ENCODE measurements at places on chromosomes 1 and 21. TPM values are rescaled to one million over a fixed set of nuclear protein-coding genes. Genes with fewer than 3 reads are reported as not detected.

DNA sequence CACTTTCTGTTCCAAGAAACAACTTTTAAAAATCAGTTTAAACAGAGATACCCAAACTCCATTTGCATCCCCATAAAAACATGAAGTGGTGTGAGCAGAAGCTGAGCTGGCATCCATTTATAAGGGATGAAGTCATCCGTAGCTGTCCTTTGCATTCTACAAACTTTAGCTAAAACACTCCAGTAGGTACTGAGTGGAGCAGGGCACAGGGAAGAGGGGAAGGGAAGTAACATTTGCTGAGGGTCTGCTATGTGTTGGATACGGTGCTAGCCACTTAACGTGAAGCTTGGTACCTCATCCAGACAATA, 32.9 kb downstream of the VWA5B1 start:
- H3K27ac ChIP-seq, result peak overlapping the region; percentile 61
- no peaks in the 10 kb centered on the region for H3K36me3 ChIP-seq
- DNase-seq, result no peak
- H3K4me1 ChIP-seq, result peaks cover 16% of the 10 kb centered on the region
- peak overlapping the region; percentile 57 for H3K4me3 ChIP-seq

- H3K36me3 ChIP-seq, result no peaks in the 10 kb centered on the region
- H3K4me3 ChIP-seq, result no peak overlapping the region
- no peak overlapping the region for H3K27ac ChIP-seq
- H3K4me1 ChIP-seq, result no peaks in the 10 kb centered on the region
- DNase-seq, result no peak
These were observed 8.4 kb upstream of the PAXBP1 start for GRCh38 chr21:32779983-32780382.

- H3K4me1 ChIP-seq, result peaks cover 31% of the 10 kb centered on the region
- peak; percentile 28 for DNase-seq
- peak overlapping the region; percentile 2 for H3K4me3 ChIP-seq
- peak overlapping the region; percentile 52 for H3K27ac ChIP-seq
- peaks cover 8% of the 10 kb centered on the region for H3K36me3 ChIP-seq
These were observed 156.3 kb downstream of the VPS13D start for GRCh38 chr1:12386130-12386529.

PRELP gene
- total RNA-seq, result not detected

SH2D1B gene
- total RNA-seq, result not detected

HEATR1 gene
- total RNA-seq, result 41.5 TPM
